ENCODE measurements at places on chromosomes 2 and 18.

DNA sequence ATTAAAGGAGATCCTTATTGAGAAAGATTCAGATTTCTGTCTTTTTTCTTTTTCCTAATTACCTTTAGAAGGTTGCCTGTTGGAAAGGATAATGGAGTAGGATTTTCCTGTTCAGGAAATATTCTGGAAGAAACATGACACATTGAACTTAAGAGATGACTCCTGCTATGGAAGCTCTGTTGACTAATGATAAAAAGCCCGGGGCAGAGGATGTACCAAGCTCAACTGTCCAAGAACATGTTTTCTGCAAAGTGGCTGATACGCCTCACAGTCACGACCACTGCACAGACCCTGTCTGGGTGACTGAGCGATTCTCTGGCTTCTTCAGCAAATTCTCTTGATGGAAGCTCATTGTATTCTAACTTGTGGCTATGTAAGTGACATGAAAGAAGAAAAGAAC lies 86.2 kb upstream of the THOC1 start:
- DNase-seq: no peak

DNA sequence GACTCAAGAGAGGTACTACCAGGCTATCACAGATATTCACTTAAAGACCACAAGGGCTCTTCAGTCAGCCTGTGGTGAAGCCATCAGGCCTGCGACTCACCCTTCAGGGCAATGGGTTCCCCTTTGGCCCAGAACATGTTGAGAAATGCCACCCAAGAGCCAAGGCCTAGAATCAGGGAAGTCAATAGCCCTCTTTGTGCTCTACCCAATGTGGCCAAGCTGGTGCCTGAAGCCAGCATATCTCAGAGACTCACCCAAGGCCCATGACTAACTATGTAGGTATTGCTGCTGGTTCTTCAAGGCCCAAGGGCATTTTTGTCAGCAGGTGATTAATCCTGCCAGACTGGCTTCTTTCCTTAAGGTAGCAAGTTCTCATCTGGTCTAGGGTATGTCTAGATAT lies 338.9 kb upstream of the SETBP1 start:
- DNase-seq: no peak

DNA sequence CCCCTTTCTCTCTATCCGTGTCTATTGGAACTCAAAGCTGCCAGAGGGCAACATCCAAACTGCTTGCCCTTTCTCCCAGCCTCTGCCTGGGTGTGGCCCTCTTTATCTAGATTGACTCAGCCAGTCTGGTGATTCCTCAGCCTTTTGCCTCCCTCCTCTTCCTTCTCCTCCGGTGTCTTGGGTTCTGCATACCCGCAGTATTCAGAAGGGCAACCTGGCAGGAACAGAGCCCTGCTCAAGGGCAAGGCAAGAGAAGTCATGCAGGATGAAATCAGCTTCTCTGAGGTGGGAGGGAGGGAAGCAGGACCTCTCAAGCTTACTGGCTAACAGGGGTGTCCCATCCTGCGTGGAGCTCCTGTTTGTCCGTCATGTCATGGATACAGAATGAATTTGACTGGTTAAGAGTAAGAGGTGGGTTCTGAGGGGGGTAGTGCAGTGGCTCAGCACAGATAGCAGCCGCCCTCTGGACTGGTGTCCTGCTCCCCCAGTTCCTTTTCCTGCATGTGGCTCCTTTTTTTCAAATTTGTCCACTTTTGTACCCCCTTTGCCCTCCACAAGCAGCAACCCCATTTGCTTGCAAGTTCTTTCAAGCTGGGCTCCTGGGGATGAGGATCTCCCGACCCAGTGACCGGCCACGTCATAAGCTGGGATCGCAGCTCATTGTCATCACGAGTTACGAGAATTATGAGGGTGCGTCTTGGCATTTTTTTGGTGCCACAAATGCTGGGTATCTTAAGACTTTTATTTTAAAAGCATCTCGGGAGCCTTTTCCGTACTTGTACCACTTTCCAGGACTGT lies 154.1 kb downstream of the FHOD3 start:
- no peak for DNase-seq

- no peak for DNase-seq
These were observed 269.7 kb upstream of the DCC start for GRCh38 chr18:52070291-52070756.

DNA sequence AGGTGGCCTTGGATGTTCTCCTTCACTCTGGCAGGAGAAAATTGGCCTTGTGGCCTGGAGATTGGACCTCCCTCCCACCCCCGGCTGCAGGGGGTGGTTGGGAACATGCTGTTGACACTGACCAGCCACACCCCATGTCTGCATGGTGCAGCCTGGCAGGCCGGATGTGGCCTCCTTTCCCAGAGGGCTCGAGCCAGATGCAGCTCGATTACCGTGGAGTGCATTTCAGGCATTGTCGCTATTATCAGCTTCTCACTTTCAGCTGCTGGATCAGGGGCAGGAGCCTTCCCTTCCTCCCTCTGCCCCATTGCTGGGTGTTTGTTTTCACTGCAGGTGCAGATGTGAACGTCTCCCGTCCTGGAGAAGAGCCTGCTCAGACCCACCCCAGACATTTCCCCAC lies 211.0 kb upstream of the SIX2 start:
- DNase-seq: no peak

- no peak for DNase-seq
These were observed 636.1 kb downstream of the TDRD15 start for GRCh38 chr2:21759819-21760218.

- DNase-seq: no peak
These were observed 75.4 kb downstream of the PDE1A start for GRCh38 chr2:182351427-182351826.

- DNase-seq: no peak
These were observed 156.1 kb downstream of the CDH20 start for GRCh38 chr18:61489334-61489733.

GRCh38 chr2:222637067-222637466 lies 18.8 kb downstream of the FARSB start:
- DNase-seq: no peak

GRCh38 chr18:53544917-53545316 lies 679.6 kb downstream of the MBD2 start:
- DNase-seq: no peak

DNA sequence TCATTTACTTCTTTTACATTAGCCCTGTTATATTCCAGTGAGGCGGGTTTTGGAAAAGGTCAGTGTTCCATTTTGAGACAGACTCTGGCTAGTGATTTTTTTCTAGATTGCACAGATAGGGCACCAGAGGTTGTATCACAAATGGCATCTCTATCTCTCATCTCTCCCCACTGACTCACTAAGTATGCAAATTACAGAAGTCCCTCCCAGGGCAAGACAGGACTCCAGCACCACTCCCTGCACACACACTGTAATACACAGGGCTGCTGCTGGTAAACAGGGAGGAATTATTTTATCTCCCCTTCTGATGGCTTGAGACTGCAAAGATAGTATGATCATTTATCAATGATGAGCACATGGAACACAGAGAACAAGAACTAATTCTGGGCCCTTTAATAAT lies 46.2 kb downstream of the AKAIN1 start:
- no peak for DNase-seq

DNA sequence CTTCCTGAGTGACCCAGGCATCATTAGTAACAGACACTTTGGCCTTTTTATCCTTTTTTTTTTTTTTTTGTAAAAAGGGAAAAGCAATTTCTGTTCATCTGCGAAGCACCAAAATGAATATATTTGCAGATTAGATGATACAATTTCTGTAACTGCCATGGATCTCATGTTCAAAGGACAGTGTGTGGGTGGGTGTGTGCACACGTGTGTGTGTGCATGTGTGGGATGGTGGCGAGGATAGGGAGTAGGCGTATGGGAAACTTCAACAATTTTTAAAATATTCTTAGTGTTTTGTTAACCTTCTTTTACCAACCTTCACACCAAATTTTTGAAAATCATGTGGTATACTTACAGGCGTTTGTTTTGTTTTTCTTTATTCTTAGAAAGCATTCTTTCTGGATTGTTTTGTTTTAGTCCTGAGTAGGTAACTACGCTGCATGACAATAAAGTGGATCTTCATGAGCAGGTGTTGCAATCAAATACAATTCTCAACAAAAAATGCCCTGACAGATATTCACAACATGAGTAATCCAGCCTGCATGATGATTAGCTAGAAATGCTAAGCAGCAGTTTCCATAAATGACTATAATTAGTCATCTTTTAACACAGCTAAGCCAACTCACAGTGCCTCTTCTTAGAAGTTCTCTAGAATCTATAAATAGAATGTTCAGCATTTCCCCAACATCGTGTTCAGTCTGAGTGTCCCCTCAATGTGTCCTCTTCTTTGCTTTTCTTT lies 53.5 kb upstream of the RMDN2 start:
- no peak for DNase-seq

- no peak for DNase-seq
These were observed 4.5 kb downstream of the FAM117B start for GRCh38 chr2:202639231-202639630.

DNA sequence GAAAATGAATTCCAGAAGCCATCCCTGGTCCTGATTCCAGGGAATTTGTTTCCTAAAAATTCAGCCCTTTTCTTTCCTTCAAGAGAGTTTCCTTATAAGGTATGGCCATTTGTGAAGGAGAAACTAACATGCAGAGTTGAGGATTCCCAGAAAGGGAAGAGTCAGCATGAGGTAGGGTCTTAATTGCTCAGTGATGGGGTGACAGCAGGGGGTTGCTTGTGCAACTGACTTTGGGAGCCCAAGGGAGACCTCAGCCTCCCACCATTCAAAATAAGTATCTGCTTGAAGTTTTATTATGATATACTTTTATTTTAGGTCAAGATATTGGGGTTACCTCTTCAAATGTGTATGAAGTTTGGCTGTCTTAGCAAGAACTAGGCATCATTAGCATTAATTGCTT lies 74.9 kb upstream of the CELF4 start:
- DNase-seq: no peak

DNA sequence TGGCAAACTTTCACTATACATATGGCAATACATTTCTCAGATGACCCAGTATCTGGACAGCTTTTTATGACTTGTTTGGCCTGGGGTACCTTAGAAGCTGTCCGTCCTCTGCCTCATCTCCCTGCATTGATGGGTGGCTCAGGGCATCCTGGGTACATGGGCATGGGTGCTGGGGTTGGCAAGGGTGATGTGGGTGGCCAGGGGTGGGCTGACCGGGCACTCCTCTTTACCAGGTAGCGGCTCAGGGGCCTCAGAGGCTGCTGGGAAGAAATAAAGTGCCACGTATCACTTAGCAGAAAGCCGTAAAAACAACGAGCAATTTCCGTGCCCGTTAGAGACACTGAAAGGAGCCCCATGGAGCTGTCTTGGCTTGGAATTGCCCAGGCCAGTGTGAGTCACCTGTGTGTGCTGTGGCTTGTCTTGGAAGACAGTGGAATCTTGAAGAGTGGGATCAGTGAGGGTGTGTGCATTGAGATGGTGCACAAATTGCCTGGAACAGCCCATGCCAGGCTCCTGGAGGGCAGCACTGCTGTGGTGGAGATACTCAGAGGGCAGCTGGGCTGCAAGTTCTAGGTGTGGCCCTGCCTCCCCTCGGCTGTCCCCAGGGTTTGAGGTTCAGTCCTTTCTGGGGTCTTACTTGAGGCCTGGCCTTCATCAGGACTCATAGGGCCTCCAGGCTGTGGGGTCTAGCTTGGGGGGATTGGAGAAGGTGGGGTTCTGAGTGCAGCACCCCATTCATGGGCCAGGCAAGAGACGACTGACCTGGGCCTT lies 88.8 kb downstream of the FHOD3 start:
- no peak for DNase-seq

DNA sequence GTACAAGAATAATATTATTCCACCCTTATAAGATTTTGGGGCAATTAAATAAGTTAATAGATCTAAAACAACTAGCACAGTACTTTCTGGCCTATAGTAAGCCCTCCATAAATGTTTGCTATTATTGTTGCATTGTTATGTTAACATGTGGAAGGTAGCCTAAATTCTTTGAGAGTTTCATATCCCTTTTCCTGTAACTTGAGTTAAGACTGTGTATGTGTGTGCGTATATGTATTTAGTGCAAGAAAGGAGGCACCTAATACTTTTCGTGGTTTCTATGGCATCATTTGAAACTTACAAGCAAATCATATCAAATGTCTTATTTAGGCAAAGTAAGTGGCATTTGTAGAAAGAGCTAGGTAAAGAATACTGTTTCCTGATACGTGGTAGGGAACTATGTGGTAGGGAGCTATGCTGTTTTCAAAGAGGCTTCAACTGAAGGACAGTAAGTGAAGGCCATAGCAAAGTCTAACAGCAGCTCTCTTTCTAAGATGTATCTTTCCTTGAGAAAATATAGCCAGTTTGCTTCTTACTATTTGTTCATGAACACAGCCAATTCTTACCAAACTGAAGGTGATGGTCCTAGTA lies 36.8 kb upstream of the C2orf74 start:
- no peak for DNase-seq

DNA sequence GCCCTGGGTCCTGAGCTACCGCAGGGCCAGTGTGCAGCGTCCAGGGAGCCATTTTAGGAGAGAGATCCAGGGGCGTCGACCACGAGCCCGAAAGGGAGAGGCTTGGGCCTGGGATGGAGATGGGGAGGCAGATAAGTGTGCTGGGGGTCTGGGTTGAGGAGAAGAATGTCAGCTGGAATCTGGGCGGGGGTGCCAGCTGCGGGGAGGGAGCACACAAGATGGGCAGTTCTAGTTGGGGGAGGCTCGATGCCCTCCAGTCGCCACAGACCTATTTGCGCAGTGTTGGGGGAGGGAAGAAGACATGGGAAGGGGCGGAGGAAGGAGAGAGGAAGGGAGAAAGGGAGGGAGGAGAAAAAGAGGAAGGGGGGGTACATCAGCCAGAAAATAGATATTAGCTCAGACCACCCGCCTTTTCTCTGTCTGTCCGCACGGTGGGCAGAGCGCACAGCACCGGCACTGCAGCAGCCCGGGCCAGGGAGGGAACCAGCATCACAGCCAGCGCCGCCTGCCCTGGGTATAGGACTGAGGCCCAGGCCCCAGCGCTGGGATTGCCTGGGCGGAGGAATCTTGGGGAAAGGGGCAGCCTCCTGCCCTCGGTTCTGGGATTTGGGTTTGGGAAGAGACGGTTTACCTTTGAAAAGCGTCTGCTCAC lies 1.9 kb upstream of the HOXD11 start:
- no peak for DNase-seq

- DNase-seq: no peak
These were observed 5.0 kb upstream of the MRPL19 start for GRCh38 chr2:75641587-75641986.

DNA sequence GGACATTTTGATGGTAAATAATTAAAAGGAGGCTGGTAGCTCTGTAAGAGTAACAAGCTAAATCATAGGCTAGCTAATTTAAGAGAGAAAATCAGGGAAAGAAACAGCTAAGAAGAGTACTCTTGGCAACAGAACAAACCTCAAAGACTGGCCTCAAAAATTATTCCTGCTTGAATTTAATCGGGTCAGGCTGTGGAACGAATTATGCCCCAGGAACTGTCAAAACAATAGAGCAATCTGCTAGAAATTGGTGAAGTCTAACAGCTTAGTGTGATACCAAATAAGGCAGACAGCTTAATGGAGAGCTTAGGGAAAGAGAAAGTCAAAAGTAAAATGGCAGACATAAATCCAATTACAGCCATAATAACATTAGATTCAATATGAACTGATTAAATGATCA lies 215.7 kb downstream of the MREG start:
- DNase-seq: no peak

DNA sequence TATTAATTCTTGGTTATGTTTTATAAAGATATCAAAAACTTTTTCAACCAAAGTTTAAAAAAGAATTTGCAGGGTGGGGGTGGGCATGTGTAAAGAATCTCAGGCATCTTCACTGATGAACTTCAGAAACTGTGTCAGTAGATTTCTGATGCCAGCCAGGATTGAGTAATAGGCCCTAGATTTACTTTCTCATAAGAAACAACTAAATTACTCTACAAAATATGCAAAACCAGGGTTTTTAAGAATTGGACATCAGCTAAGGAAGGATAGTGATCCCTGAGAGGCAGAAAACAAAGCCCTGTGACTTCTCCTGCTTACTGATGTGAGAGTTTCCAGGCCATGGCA lies 11.9 kb upstream of the IL1R1 start:
- no peak for DNase-seq
